Muscle of leg (tissue), 16 donors: ENCODE measurements at places on chromosomes 12 and 14.
A peak's percentile ranks its signal among the peaks of the same experiment; 100 is the strongest.

- H3K36me3 ChIP-seq = peaks cover 17% of the 10 kb centered on the region
- H3K27me3 ChIP-seq = no peaks in the 10 kb centered on the region
- H3K4me1 ChIP-seq = peaks cover 72% of the 10 kb centered on the region
Observed at GRCh38 chr12:47818467-47819137, 1.1 kb downstream of the HDAC7 start.

GRCh38 chr14:52244328-52244727 is 23.2 kb upstream of the PTGDR start:
- no peak overlapping the region for H3K4me3 ChIP-seq
- no peaks in the 10 kb centered on the region for H3K4me1 ChIP-seq
- H3K27ac ChIP-seq = no peak overlapping the region
- H3K27me3 ChIP-seq = no peaks in the 10 kb centered on the region

DNA sequence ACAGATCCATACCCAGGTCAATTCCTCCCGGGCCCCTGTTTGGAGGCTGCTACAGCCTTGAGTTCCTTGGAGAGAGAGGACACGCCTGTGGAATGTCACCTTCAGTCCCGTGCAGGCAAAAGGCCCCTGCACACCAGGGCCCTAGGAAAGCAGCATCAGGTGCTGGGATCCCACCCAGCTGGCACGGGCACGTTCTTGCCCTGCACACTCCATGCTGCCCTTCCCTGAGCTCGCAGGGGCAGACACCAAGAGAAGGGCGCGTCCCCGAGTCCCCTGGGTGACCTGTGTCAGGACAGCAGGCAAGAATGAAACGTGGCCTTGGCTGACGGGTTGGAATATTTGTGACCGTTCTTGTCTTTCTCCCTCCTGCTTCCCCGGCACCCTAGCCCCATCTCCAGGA is 67.7 kb downstream of the TSPAN11 start:
- no peak overlapping the region for H3K27ac ChIP-seq
- H3K4me3 ChIP-seq = no peak overlapping the region
- no peaks in the 10 kb centered on the region for H3K27me3 ChIP-seq
- no peak for DNase-seq
- H3K4me1 ChIP-seq = peaks cover 34% of the 10 kb centered on the region

- peak overlapping the region; percentile 42 for H3K27ac ChIP-seq
- no peaks in the 10 kb centered on the region for H3K36me3 ChIP-seq
- H3K4me3 ChIP-seq = no peak overlapping the region
Observed at GRCh38 chr12:124604264-124604680, 36.9 kb upstream of the NCOR2 start.

DNA sequence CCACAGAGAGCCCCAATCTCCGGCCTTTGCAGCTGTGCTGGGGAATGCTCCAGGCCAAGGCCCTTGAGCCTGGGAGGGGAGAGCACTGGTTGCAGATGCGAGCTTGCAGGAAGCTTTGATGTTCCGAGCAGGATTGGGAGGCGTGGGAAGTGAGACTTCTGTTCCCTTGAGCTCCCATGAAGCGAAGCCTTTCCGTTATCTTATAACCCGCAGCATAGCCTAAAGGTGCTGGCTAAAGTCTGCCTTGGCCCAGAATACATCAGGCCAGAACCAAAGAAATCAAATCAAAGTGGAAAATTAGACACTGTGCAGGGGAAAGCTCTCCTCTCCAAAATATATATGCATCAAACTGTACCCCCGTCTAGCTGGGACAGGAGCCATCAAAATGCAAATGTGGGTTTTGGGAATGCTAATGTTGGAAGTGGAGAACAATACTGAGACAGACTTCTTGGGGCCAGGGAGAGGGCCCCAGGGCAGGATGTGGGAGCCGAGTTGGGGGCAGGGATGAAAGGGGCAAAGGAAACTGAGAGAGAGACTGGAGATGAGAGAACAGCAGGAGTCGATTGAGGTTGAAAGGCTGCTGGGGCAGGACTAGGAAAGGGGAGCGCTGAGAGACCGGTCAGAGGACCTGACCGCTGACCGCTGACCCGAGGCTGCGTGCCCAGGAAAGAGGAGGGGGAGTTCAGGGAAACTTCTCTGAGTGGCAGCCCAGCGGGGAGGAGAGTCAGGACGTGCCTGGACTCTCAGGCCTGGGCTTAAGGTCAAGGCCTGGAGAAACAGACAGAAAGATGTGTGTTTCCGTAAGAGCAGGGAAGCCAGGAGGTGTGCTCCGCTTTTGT is 152.2 kb upstream of the PARP11 start:
- DNase-seq = peak; percentile 68
- peak overlapping the region; percentile 66 for H3K27ac ChIP-seq
- H3K27me3 ChIP-seq = no peaks in the 10 kb centered on the region

DNA sequence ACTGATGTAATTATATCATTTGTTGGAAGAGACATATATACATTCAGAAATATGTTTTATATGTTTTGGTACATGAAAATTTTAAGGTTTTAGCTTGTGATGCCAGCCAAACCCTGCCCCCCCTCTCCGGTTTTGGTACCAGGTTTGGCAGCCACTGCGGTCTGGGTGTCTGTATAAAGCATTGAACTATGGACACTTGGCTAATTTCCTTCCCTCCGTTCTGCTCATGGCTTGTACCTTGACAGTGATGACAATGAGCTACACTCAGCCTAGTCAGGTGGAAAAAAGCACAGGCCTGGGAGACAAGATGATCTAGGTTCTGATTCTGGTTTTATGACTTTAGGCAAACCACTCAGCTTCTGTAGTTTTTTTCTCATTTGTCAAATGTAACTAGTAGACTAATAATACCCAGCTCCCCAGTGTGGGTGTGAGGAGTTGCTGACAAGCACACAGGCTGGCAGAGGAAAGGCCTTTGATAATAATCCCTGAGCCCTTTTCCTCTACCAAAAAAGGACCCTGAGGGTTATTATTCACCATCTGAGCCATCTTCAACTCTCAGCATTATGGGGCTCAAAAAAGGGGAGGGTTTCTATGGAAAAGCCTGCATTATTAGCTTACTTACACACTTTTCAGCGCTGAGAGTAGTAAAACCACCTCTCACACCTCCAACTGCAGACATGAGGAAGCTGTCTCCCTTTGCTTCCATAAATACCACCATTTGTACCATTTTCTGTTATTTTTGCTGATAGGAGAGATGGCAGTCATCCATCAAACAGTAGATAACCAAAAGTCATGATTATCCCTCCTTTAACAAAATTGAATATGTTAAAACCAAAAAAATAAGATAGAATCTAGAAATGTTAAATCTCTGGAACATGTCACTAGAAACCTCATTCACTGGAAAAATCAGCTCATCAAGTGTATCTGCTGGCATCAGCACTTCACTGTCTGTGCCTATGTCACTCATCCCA is 76.3 kb upstream of the PSMC1 start:
- H3K4me1 ChIP-seq = no peaks in the 10 kb centered on the region
- H3K36me3 ChIP-seq = no peaks in the 10 kb centered on the region
- H3K27me3 ChIP-seq = peaks cover 3% of the 10 kb centered on the region
- no peak overlapping the region for H3K27ac ChIP-seq
- no peak for DNase-seq
